ENCODE measurements at places on chromosomes 12 and 14.

DNA sequence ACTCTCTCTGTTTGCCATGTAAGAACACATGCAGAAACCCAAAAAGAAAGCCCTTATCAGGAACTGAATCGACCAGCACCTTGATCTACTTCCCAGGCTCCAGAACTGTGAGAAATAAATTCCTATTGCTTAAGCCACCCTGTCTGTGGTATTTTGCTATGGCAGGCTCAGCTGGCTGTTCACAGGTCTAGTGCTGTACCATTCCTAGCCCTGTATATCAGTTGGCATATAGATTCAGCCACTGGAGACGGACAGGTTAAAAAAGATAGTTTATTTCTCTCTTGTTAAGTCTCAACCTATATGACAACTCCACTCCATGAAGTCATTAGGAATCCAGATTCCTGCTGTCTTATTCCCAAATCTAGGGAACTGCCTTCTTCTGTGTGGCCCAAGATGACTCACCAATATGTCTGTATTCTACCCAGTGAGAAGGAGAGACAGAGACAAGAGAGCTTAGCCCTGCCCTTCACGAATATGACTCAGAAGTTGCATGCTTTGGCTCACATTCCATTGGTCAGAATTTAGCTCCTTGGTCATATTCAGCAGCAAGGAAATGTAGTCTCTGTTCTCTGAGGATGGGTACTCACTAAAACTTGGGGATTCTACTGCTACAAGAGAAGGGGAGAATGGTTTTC, 57.0 kb downstream of the PLEKHG7 start:
- no peak for DNase-seq

DNA sequence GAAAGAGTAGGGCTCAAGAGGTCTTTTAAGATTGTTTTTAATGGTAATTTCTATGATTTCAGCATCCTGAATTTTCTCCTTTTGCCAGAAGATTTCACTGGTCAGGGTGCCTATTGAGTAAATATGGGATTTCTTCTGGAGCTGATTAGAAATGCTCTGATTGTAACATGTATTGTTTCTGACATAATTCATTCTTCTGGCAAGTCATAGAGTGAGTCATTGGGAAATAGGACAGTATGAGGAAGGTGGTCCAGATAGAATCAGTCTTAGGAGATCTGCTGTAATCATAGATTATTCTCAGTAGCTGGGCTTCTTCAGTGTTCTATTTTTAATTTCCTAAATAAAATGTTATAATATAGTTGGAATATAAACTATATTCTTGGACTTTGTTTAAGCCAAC, 182.0 kb upstream of the NAV3 start:
- no peak for DNase-seq

GRCh38 chr12:51922762-51923505, 15.6 kb downstream of the ACVRL1 start:
- no peak for DNase-seq

DNA sequence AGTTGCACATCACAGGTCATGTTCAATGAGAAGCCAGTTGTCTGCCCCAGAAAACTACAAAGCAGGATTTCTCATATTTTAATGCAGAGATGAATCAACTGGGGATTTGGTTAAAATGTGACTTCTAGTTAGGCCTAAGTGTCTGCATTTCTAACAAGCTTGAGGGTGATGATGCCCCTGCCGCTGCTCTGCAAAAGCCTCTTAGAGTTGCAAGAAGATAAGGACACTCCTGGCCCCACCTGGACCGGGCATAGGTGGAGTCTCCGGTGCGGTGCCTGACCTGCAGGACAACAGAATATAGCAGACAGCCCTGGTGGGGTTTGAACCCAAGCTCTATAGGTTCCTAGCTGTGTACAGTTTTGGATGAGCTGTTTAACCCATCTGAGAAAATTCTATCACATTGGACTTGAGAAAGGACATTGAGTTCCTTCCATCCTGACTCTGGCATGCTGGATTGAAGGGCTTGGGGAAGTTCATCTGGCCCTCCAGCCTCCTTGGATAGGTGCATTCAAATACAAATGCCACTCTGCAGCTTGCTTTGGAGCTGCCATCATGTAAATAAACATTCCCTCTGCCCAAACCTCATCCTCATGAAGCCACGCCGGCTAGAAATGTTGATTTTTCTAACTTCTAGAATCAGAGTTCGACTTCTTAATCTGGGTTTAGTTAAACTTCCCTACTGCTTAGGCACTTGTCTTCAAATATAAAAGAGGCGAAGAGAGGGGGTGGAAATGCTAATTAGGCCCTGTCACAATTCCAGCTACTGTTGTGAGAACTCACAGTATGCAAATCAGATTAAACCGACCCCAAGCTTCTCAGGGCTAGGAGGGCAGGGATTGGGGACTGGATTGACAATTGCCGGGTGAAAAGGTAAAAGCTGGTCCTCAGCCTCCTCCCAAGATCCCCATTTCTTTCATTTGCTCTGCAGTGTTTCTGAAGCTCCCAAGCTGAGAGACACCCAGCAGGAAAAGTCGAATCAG, 1225.6 kb downstream of the VRK1 start:
- no peak for DNase-seq

- DNase-seq: no peak
Observed at GRCh38 chr14:52244997-52245396, 22.5 kb upstream of the PTGDR start.

GRCh38 chr14:61719344-61720293, 24.3 kb downstream of the HIF1A start:
- DNase-seq: no peak

- DNase-seq: no peak
Observed at GRCh38 chr14:95197551-95197950, 40.2 kb upstream of the DICER1 start.

- no peak for DNase-seq
Observed at GRCh38 chr12:88227263-88227662, 85.2 kb downstream of the TMTC3 start.

DNA sequence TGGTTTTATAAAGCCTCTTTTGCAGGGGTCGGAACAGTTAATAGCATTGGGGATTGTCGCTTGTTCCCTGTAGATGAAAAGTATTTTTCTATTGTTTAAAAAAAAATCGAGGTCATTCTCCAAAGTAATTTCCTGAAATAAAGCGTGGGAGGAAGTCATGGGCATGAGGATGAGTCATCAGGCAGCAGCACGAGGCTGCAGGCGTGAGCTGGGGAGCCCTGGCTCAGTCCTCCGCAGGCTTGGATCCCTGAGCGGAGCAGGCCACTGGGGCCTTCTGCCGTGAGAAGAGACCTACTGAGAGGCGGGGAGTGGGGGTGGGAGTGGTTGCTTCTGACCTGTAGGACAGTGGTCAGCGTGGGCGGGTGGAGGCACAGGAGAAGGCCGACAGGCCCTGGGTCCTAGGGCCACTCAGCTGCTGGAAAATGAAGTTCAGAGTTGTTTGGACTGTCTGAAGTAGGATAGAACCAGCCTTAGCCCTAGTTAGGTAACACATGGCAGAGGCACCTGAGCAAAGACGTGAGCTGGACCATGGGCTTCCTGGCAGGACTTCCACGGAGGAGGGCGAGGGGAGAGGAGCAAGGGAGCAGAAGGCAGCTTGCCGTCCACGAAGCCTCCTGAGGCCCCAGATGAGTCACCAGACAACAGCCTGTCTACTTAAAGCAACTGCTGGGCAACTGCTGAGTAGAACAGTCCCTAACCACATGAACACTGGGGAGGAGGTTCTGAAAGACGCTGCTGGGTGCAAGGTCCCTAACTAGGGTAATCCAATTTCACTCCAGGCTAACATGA, 21.1 kb upstream of the LGALS3 start:
- no peak for DNase-seq

GRCh38 chr12:94875525-94875924, 128.0 kb downstream of the NDUFA12 start:
- DNase-seq: peak; percentile 71

DNA sequence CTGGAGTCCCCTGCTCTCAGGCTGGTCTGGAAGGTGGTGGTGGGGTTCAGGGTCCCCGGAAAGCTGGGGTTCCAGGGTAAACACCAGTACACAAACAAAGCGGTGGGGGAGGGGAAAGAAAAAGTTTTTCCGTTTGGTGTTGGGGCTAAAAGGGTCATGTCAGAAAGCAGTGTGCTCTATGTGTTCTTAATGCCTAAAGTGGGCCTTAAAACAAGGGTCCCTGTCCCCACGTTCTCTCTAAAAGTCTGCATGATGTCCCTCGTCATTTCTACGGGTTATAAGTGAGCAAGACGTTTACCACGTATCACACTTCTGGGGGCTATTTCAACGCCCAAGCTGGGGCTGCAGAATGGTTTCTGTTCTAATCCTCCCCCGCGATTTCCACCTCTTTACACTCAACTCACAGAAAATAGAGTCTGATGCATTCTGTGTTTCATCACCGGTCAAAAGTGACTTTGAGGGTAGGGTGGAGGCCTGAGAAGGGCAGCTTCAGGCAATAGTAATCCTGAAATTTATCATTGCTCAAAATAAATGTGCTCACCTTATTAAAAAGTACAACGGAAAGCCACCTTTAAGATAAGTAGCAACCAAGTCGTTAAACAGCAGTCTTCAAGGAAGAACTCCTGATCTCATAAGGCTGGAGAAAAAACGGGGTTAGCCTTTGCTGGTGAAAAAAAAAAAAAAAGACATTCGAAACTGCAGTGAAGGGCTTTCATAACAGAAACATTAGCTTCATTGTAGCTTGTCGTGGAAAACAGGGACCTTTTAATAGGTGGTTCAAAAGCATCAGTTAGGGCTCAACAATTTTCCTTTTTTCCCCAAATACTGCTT, 63.9 kb upstream of the PTGR2 start:
- no peak for DNase-seq

GRCh38 chr12:24109381-24110039, 160.0 kb upstream of the SOX5 start:
- no peak for DNase-seq

GRCh38 chr14:44626423-44626822, 119.3 kb upstream of the FSCB start:
- DNase-seq: no peak

DNA sequence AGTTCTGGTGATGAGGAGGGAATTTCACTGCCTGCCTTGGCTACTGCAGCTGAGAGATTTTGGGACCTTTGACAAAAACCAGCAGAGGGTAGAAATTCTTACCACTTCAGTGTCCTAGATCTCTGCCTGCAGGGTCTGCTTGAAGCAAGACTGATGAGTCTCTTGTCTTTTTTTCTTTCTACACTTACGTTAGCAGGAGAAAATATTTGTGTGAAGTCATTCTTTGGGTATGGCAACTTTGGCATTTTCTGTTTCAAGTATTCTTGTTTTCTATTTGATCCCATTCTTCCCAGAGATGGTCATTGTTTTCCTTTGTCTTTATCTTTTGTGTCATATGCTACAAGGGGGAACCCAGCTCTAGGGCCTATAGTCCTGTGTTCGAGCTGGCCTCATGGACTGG, 65.6 kb upstream of the FERMT2 start:
- DNase-seq: no peak

- DNase-seq: no peak
Observed at GRCh38 chr12:88241862-88242570, 99.9 kb downstream of the TMTC3 start.

DNA sequence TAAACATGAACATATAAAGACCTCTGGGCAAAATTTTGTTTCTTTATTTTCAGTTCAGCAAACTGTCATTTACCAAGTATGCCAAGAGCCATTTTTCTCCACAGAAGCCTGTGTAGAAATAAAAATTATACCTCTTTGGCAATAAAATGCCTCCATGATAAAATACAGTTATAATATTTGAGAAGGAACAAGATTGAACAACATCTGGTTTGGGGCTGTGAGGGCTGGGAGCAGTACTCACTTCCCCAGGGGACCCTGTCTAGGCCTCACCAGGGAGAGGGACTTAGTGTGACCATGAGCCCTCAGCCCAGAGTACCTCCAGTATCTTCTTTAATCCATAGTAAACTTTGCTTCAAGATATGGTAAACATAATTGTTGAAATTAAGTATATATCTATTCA, 65.1 kb downstream of the DAAM1 start:
- DNase-seq: no peak

- no peak for DNase-seq
Observed at GRCh38 chr12:117347588-117347987, 13.8 kb downstream of the NOS1 start.

DNA sequence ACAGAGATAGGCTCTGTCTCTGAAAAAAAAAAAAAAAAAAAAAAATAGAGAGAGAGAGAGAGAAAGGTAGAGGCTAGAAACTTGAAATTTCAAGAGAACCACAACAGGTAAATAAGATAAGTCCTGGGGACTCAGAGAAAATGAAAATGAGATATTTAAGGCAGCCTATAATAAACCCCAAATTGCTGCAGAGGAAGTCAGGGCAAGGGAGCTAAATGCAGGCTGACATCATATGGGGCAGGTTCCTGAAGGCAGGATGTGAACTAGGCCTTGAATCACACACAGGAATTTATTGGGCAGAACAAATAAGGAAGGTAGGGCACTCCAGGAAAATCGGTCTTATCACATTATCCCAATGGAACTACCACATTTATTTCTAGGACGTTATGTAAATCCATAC, 54.9 kb upstream of the NUDT4 start:
- DNase-seq: no peak

- no peak for DNase-seq
Observed at GRCh38 chr12:42961395-42961794, 371.8 kb upstream of the PRICKLE1 start.

GRCh38 chr14:106841701-106842100, 1315.3 kb downstream of the TMEM121 start:
- DNase-seq: no peak

GRCh38 chr12:96811083-96811482, 96.0 kb upstream of the NEDD1 start:
- peak; percentile 49 for DNase-seq

DNA sequence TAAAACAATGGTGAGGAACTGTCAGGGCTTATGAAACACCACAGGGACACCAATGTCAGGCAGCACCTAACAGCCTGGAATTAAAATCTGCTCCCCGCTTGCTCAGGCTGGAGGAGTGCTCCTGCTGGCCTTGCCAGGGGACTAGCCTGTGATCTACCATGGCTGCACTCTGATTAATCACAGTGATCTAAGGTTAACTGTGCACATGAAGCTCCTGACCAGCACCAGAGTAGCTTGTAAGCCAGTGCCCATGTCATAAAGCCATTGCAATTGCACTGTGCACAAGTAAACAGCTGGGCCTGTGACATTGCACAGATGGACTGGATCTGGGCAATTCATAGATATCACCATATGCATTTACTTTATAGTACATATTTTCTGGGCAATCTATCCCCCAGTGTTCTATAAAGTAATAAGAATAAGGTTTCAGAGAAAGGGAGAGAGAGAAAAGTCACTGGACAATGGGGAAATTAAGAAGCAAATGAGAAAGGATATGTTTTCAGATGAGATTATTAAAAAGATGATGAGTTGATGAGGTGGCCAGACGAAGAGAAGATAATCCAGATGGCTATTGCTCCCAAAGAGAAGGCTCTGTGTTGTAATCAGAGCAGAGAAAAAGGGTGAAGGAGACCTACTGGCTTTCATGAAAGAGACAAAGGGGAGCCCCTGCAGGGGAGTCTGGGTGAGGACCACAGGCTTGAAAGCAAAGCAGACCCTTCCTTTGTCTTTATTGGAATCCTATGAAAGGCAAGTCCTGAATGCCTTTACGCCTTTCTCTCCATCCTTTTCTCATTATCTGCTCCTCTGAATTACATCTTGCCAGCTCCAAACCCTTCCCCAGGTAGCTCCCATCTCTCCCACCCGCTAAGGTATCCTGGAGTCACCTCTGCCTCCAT, 145.8 kb downstream of the SLC38A6 start:
- DNase-seq: no peak

GRCh38 chr12:49776413-49776812, 35.1 kb downstream of the TMBIM6 start:
- peak; percentile 60 for DNase-seq

- DNase-seq: no peak
Observed at GRCh38 chr14:33510991-33511390, 439.9 kb downstream of the EGLN3 start.

Data from HAP-1 (cell line).